ENCODE measurements at places on chromosomes 7 and 10. TPM values are rescaled to one million over a fixed set of nuclear protein-coding genes. Genes with fewer than 3 reads are reported as not detected.

SMNDC1 gene
- total RNA-seq: 7.8 TPM

CRYGN gene
- total RNA-seq: not detected

GRCh38 chr7:47227762-47228177, 354.1 kb downstream of the TNS3 start:
- DNase-seq: no peak

DNA sequence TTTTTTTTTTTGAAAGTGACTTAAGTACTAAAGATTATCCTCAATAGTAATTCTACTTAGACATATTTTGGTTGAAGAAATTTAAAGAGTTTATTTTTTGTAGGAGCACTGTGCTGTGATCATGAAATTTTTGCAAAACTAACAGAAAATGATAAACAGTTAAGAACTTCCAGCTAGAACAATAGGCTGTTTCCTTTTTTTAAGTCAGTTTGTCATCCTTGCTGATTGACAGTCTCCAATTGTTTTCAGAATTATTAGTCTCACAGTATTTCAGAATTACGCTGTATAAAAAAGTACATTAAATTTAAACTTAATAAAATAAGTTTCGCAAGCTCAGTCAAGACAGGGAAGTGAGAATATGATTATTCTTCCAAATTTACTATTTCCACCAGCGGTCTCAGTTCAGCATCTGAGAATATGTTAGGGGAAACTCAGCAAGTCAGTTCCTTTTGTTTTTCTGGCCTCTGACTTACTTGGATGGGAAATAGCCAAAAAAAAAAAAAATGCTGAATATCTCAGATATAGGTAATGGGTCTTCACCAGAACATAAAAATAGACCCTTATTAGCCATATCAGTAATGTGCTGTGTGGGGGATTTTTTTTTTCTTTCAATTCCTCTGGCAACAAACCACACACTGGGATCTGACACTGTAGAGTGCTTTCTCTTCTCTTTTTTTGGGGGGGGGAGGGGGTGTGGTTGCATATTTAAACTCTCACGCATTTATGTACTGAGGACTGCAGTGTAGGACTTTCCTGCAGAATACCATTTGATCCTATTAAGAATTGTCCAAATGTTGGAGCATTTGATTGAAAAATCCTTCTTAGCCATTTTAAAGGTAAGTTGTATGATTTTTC, at the start of gene CD36:
TSS of gene CD36 (plus strand) at position 732 of the 855 bp plus-strand sequence. CDS start 8,099 bp downstream, outside the sequence.
- DNase-seq: no peak

- no peak for DNase-seq
Observed at GRCh38 chr7:138449580-138449979, 10.5 kb upstream of the TRIM24 start.

All from stomach (tissue), 19 donors.